Caki2 (cell line): ENCODE measurements at places on chromosomes 11 and 22.

DNA sequence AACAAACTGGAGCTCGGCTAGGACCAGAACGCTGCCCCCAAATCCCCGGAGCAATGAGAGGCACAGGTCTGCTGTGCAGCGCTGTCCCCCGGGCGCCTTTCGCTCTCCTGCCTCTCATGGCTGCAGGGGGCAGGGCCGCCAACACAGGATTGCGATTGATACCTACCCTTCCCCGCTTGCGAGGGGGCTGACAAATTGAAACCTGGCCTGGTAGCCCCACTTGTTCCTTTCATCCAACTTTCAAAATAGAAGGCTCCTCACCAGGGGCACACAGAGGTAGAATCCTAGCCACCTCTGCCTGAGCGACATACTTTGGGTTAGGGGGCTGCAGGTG lies 642 bp upstream of the CASTOR1 start:
- DNase-seq, result no peak

GRCh38 chr11:29328961-29329441 lies 687.8 kb downstream of the KCNA4 start:
- DNase-seq, result peak; percentile 56

DNA sequence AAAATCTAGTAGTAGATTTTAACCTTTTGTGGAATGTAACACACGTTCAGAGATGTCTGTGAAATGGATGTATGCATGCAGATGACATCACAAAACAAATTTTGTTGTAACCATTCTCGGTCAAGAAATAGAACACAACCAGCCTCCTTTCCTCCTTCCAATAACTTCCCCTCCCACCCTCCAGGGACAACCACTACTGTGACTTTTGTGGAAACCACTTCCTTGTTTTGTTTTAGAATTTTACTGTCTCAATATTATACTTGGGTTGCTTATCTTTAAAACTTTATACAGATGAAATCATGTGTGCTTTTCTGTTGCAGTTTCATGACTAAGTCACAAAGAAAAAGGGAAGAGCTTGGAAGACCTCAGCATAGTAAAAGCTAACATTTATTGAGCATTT lies 189.4 kb upstream of the NCAM1 start:
- no peak for DNase-seq

GRCh38 chr11:83311701-83312100 lies 25.5 kb upstream of the CCDC90B start:
- DNase-seq, result no peak

DNA sequence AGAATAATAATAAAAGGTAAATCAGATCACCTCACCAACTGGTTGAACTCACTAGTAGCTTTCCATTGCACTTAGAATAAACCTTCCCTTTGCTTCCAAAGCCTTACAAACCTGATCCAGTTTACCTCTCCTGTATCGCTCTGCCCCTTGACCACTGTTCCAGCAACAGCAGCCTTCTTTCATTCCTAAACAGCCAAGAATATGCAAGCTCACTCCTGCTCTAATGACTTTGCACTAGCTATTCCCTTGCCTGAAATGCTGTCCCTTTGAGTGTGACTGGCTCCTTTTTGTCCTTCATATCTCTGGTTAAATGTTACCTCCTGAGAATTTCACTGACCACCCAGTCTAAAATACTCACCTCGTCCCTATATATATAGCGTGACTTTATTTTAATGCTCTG lies 9.6 kb upstream of the PIK3C2A start:
- no peak for DNase-seq

- no peak for DNase-seq
Observed at GRCh38 chr22:45864959-45865476, 111.9 kb downstream of the WNT7B start.

DNA sequence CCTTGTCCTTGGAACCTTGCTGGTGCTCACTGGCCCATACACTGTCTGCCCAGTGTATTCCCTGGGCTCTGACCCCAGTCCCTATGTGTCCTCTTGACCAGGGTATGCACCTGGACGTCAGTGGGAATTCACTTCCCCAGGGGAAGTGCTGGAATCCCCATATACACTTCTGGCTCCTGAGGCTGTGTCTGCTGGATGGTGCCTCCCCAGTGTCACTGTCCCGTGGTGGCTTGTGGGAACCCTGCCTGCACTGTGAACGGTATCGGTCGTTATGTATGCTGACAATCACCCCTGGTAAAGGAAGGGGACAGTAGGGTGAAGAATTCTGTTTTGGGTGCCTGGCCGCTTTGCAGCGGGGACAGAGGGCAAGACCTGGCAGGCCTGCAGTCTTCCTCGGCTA lies 95.9 kb downstream of the RRM1 start:
- no peak for DNase-seq

GRCh38 chr11:119432484-119433357 lies 9.7 kb upstream of the THY1 start:
- peak; percentile 61 for DNase-seq

GRCh38 chr11:112222303-112222702 lies 3.9 kb upstream of the PTS start:
- no peak for DNase-seq

DNA sequence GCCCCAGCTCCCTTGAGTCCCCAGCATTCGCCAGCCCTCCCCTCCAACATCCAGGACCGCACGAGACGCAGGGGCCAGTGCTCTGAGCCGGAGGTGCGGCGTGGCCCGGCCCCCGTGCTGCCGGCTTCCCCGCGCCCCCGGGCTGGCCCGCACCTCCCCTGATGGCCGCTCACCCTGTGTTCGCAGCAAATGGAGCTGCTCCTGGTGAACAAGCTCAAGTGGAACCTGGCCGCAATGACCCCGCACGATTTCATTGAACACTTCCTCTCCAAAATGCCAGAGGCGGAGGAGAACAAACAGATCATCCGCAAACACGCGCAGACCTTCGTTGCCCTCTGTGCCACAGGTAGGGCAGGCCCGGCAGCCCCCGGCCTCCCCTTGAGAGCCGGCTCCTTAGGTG lies 2.7 kb downstream of the CCND1 start:
- no peak for DNase-seq

GRCh38 chr22:20009582-20010306 lies 6.9 kb downstream of the ARVCF start:
- DNase-seq, result no peak

DNA sequence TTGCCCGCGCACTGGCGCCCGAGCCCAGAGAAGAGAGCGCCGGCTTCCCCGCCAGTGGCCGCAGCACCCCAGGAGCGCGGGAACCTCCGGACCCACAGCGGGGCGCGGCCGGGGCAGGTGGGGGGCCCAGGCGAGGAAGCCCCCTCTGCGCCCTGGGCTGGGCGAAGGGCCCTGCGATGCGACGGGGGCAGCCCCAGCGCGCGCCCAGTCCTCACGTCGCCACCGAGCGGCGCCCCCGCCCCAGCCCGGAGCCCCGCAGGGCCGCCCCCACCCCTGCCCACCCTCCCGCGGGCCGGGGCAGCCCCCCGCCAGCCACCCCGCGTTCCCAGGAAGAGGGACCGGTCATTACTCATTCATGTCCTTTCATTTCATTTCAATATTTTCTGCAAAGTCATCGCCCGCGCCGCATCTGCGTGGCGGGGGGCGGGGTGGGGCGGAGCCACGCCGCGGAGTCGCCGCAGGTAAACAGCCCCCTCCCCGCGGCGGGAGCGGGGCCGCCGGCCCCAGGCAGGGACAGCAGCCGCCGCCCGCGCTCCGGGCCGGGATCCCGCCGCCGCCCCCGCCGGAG lies 673 bp upstream of the PANX2 start:
- DNase-seq, result peak; percentile 72

DNA sequence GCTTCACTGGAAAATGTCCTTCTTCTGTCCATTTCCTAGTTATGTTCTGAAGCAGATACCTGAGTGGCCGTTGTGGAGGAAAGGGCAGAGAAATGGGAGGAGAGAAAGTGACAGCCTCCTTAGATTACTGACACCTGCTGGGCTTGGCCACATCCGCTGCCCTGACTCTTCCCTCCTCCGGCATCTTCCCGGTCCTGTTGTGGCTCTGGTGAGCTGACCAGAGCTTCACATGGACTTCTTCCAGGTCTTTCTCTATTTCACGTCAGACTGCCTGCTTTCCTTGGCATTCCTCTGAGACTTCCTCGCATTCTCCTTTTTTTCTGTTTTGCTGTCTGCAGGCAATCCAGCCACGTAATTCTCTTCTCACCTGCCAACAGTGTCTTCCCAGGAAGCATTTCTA lies 138.7 kb upstream of the E2F8 start:
- DNase-seq, result no peak
